ENCODE measurements at places on chromosomes 5 and 9.

- H3K27ac ChIP-seq = no peak overlapping the region
- peaks cover 71% of the 10 kb centered on the region for H3K27me3 ChIP-seq
- no peak for DNase-seq
- H3K4me1 ChIP-seq = no peaks in the 10 kb centered on the region
- no peak overlapping the region for H3K4me3 ChIP-seq
Measured at GRCh38 chr5:133387091-133387490, 225.2 kb downstream of the FSTL4 start.

DNA sequence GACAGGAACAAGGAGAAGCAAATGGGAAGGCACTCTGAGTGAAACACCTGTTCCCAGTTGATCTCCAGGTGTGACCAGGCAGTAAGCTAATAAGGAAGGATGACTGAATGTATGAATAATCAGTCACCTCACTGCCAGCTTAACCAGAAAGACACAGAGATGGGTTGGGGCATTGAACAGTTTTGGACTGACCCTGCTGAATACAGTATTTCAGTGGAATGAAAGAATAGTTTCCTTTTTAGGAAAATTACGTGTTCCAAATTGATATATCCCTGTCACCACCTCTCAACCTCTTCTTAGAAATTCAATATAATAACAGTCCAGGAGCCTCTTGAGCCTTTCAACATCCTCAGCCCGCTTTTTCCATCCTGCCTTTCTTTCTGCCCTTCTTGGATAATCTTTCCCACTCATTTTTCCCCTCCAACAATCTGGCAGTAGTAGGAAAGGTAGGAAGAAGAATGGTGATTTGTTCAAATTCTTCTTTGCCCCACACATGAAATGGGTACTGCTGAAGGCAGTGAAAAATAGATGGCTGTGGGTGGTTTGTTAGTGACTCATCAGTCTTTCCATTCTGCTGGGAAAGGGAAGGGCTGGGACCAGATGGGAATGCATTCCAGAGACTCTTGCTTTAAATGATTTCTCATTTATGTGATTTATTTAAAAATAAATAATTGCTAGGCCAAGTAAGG, 117.9 kb downstream of the ZSWIM6 start:
- no peak for DNase-seq
- no peaks in the 10 kb centered on the region for H3K27me3 ChIP-seq
- peak overlapping the region; percentile 31 for H3K4me3 ChIP-seq
- peaks cover 4% of the 10 kb centered on the region for H3K36me3 ChIP-seq
- H3K27ac ChIP-seq = peak overlapping the region; percentile 96

DNA sequence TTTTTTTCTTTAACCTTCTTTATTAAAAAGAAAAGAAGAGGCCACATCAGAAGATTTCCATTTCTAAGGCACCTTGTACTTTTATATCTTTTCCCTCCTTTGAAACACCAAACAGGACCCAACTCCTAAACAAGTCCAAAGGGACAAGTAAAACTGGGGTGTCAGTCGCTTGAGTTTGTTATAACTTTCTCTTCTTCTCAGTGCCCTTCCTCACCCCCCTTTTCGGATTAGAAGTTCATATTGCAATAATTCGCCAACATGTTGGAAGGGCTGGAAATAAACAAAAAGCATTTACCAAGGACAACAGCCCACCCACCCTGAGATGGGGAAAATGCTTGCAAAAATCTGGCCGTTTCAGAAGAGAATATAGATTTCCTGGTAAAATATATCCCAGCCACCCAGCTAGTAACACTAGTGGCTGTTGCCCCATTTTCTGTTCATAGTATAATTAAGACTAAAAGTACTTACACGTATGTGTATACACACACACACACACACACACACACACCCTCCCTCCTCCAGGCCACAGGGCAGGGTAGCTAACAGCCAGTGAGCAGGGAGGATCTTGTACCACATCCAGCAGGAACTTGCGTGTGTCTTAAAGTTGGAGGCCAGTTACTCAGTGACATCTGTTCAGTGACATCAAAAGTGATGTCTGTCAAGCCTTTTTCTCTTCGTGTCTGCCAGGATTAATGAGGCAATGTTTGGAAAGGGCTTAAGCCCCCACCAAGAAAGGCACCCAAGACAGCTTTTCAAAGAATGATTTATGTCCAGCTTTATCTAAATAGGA, 149.1 kb upstream of the KLF4 start:
- H3K4me1 ChIP-seq = peaks cover 46% of the 10 kb centered on the region
- no peaks in the 10 kb centered on the region for H3K27me3 ChIP-seq
- H3K27ac ChIP-seq = peak overlapping the region; percentile 100
- no peaks in the 10 kb centered on the region for H3K36me3 ChIP-seq
- H3K4me3 ChIP-seq = peak overlapping the region; percentile 85

DNA sequence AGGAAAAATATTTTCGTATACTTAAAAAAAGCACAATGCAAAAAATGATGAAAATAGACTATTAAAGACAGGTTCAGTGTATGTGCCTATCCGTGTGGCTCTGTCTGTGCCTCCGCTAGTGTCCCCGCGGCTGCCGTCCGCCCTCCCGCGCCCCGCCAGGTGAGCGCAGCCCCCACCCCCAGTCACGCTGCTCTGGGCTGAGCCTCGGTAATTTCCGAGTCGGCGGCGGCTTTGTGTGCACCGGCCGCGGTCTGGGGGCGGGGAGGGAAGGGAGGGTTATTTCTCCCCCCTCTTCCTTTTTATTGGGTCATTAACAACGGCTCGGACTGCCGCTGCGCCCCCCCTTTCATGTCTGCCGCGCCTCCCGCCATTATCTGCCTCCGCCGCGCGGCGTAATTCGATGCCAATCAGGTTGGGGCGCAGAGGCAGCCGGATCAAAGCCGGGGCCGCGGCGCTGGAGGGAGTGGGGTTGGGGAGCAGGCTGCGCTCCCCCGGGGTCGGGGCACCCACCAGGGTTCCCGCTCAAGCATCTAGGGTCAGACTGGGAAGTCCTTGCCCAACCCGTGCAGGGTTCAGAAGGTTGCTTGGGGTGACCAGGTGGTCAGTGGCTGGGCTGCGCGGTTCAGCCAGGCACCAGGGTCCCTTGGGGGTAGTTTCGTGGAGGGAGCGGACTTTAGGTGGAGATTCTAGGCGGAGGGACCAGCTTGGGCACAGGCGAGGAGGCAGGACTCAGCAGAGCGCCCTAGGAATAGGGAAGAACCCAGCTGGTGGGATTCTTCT, 39.5 kb upstream of the PSD2 start:
- peaks cover 7% of the 10 kb centered on the region for H3K27me3 ChIP-seq
- H3K4me1 ChIP-seq = peaks cover 34% of the 10 kb centered on the region
- peak overlapping the region; percentile 26 for H3K4me3 ChIP-seq
- H3K36me3 ChIP-seq = no peaks in the 10 kb centered on the region

- no peaks in the 10 kb centered on the region for H3K27me3 ChIP-seq
- no peak overlapping the region for H3K4me3 ChIP-seq
- H3K4me1 ChIP-seq = peaks cover 46% of the 10 kb centered on the region
- peak overlapping the region; percentile 83 for H3K27ac ChIP-seq
Measured at GRCh38 chr5:126414874-126415502, 8.2 kb upstream of the GRAMD2B start.

GRCh38 chr9:134301387-134302129, 24.7 kb upstream of the RXRA start:
- H3K4me3 ChIP-seq = no peak overlapping the region
- DNase-seq = peak; percentile 69
- no peaks in the 10 kb centered on the region for H3K4me1 ChIP-seq
- H3K27ac ChIP-seq = no peak overlapping the region

Measured in chondrocyte (in vitro differentiated cells).